A673 (cell line): ENCODE measurements at places on chromosomes 4 and X.
A peak's percentile ranks its signal among the peaks of the same experiment; 100 is the strongest.

GRCh38 chr4:157674699-157675098, 454.2 kb downstream of the GRIA2 start:
- H3K27ac ChIP-seq: no peak overlapping the region
- H3K4me1 ChIP-seq: no peaks in the 10 kb centered on the region
- H3K36me3 ChIP-seq: no peaks in the 10 kb centered on the region
- no peak for DNase-seq

DNA sequence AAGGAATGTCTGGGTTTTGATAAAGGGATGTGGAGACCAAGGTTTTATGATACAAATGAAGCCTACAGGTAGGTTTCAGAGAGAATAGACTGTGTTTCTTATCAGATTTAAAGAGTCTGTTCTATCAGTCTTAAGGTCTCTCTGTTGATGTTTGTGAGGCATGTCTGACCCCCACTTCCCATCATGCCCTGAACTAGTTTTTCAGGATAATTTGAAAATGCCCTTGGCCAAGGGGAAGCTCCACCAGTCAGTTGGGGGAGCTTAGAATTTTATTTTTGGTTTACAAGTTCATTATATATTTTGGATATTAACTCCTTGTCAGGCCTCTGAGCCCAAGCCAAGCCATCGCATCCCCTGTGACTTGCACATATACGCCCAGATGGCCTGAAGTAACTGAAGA, 18.6 kb downstream of the C4orf51 start:
- DNase-seq: no peak
- H3K27ac ChIP-seq: no peak overlapping the region
- peaks cover 7% of the 10 kb centered on the region for H3K27me3 ChIP-seq
- no peaks in the 10 kb centered on the region for H3K36me3 ChIP-seq

GRCh38 chr4:170374770-170375169, 285.0 kb upstream of the AADAT start:
- H3K27ac ChIP-seq: no peak overlapping the region
- DNase-seq: peak; percentile 38
- H3K36me3 ChIP-seq: no peaks in the 10 kb centered on the region

DNA sequence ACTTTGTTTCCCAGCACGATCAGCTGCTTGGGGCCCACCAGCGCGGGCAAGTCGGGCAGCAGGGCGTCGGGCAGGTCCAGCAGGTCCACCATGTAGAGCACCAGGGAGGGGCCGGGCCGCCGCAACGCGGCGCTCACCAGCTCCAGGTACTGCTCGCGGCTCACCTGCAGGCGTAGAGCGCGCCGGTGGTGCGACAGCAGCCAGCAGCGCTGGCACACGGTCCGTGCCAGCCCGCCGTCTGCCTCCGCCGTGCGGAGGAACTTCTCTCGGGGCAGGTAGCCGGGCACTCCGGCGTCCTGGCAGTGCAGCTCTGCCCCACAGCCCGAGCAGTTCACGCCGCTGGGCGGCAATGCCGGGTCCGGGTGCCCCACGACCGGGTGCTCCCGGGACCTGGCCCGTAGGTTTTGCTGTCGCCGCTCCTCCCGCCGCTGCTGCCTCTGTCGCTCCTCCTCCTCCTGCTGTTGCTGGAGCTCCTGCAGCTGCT, 527 bp downstream of the NOA1 start:
- H3K4me1 ChIP-seq: no peaks in the 10 kb centered on the region
- H3K4me3 ChIP-seq: peak overlapping the region; percentile 84
- no peaks in the 10 kb centered on the region for H3K27me3 ChIP-seq
- H3K36me3 ChIP-seq: peaks cover 18% of the 10 kb centered on the region
- DNase-seq: no peak
- H3K27ac ChIP-seq: peak overlapping the region; percentile 68

- H3K4me3 ChIP-seq: no peak overlapping the region
- no peaks in the 10 kb centered on the region for H3K27me3 ChIP-seq
These were observed 21.4 kb downstream of the SOD3 start for GRCh38 chr4:24816797-24817196.

GRCh38 chrX:39813631-39814277, 284.0 kb downstream of the BCOR start:
- H3K27ac ChIP-seq: no peak overlapping the region
- H3K4me3 ChIP-seq: no peak overlapping the region
- no peaks in the 10 kb centered on the region for H3K36me3 ChIP-seq
- no peaks in the 10 kb centered on the region for H3K27me3 ChIP-seq

- no peaks in the 10 kb centered on the region for H3K4me1 ChIP-seq
- no peak overlapping the region for H3K27ac ChIP-seq
- no peaks in the 10 kb centered on the region for H3K36me3 ChIP-seq
- no peaks in the 10 kb centered on the region for H3K27me3 ChIP-seq
- peak; percentile 14 for DNase-seq
These were observed 211.1 kb downstream of the GUCY2F start for GRCh38 chrX:109270580-109271484.

GRCh38 chrX:150405576-150405975, 42.5 kb downstream of the MAMLD1 start:
- no peak for DNase-seq
- H3K4me1 ChIP-seq: no peaks in the 10 kb centered on the region
- no peak overlapping the region for H3K4me3 ChIP-seq
- H3K27ac ChIP-seq: no peak overlapping the region
- no peaks in the 10 kb centered on the region for H3K27me3 ChIP-seq
- H3K36me3 ChIP-seq: no peaks in the 10 kb centered on the region

GRCh38 chr4:152974468-152975379, 38.6 kb downstream of the FHDC1 start:
- H3K27ac ChIP-seq: no peak overlapping the region
- H3K27me3 ChIP-seq: no peaks in the 10 kb centered on the region
- H3K36me3 ChIP-seq: no peaks in the 10 kb centered on the region
- H3K4me3 ChIP-seq: no peak overlapping the region
- H3K4me1 ChIP-seq: peaks cover 9% of the 10 kb centered on the region

DNA sequence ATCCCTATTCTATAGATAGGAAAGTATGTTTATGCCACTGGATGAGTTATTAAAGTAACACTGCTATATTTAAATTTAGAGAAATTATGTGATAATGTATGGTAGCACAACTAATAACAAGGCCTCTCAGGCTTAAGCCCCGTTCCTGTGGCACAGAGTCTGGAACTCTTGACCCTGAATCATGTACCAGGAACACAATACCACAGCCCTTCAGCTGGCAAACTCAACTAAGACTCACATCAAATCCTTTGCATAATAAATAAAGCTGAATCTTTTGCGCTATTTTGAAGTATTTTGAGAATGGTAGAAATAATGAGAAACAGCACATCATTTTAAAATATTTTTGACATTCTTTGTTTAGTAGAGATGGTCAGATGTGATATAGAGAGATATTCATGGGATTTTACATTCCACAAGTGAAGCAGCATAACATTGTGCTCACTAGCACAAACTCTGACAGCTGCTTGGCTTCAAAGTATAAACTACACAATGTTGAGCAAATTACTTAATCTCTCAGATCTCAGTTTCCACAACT, 478.4 kb upstream of the FAM241A start:
- no peak overlapping the region for H3K4me3 ChIP-seq
- H3K27me3 ChIP-seq: no peaks in the 10 kb centered on the region
- H3K27ac ChIP-seq: no peak overlapping the region
- DNase-seq: no peak
- H3K36me3 ChIP-seq: no peaks in the 10 kb centered on the region

GRCh38 chr4:139297001-139297410, 4.3 kb upstream of the NAA15 start:
- DNase-seq: no peak
- H3K27me3 ChIP-seq: no peaks in the 10 kb centered on the region
- H3K36me3 ChIP-seq: peaks cover 25% of the 10 kb centered on the region
- peak overlapping the region; percentile 96 for H3K27ac ChIP-seq

- H3K4me1 ChIP-seq: peaks cover 28% of the 10 kb centered on the region
- no peaks in the 10 kb centered on the region for H3K27me3 ChIP-seq
- no peak overlapping the region for H3K4me3 ChIP-seq
These were observed 258.1 kb downstream of the UNC5C start for GRCh38 chr4:95290702-95291101.
